ENCODE measurements at places on chromosomes 12 and 14. TPM values are rescaled to one million over a fixed set of nuclear protein-coding genes. Genes with fewer than 3 reads are reported as not detected.
A peak's percentile ranks its signal among the peaks of the same experiment; 100 is the strongest.

- ATAC-seq, result no peak
Observed at GRCh38 chr12:21505888-21506287, 4.3 kb downstream of the GOLT1B start.

DNA sequence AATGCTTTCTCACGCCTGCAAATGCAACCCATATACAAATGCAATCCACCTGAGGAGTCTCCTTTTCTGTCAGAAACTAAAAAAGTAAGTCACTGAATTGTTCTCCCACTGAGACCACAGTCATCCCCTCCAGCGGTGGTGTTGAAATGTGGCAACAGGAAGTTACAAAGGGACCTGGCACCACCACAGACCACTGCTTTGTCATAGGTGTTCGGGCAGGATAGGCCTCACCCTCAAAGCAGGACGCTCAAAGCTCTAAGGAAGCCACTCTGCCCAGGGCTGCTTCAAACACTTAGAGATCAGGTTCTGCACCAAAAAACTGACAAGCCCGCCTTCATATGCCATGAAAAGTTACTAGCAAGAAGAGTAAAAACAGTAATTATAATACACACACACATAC, 11.3 kb downstream of the PHLDA1 start:
- ATAC-seq, result no peak

GRCh38 chr12:114904254-114905003, 220.5 kb upstream of the TBX3 start:
- ATAC-seq, result peak; percentile 30

DNA sequence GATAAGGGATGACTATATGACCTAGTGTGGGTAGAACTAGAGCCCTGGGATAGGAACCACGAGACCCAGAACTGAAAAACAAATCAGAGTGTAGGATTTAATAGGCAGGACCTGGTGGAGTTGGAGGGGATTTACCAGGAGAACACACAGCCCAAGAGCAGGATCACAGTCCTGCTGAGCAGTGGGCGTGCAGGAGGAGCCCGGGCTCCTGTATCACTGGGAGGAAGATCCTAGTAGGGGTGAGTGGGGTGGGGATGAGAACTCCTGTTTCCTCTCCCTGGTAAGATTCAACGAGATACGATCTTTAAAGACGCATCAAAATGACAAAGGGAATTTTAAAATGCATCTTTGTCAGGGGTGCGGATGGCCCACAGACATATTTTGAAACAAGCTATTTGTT, 220.1 kb downstream of the GALC start:
- ATAC-seq, result no peak

DNA sequence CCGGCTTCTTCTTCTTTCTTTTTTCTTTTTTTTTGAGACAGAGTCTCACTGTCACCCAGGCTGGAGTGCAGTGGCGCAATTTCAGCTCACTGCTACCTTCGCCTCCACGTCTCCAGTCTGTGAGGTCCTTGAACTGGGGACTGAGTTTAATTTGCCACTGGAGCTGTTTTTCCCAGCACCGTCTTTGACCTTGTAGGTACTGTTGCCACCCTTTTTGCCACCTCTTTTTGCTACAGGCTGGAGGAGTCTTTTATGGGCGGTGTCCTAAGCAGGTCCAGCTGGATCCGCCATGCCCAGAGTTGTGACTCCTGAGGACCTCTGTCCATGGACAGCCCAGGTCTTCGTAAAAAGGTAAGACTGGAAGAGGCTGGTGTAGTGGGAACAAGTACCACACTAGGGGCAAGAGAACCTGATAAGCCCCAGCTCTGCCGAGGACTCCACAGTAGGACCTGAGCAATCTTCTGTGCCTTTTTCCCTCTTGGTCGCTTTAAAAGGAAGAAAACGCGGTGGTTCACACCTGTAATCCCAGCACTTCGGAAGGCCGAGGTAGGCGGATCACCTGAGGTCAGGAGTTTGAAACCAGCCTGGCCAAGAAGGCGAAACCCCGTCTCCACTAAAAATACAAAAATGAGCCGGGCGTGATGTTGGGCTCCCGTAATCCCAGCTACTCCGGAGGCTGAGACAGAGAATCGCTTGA, 946 bp downstream of the RNU4-2 start:
- peak; percentile 20 for ATAC-seq

GRCh38 chr14:65222440-65222858, 120.1 kb upstream of the MAX start:
- peak; percentile 74 for ATAC-seq

- ATAC-seq, result no peak
Observed at GRCh38 chr12:46763230-46763629, 62.6 kb downstream of the SLC38A4 start.

DNA sequence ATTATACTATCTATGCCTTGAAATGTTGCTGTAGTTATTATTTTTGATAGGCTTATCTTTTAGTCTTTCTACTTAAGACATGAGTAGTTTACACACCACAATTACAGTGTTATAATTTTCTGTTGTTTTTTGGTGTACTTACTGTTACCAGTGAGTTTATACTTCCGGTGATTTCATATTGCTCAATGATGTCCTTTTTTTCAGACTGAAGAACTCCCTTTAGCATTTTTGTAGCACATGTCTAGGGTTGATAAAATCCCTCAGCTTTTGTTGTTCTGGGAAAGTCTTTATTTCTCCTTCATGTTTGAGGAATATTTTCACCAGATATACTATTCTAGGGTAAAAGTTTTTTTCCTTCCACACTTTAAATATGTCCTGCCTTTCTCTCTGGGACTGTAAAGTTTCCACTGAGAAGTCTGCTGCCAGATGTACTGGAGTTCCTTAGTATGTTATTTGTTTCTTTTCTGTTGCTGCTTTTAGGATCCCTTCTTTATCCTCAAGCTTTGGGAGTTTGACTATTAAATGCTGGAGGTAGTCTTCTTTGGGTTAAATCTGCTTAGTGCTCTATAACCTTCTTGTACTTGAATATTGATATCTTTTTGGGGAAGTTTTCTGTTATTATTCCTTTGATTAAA, 41.5 kb upstream of the FERMT2 start:
- no peak for ATAC-seq

- ATAC-seq, result no peak
Observed at GRCh38 chr12:131012279-131013069, 58.8 kb downstream of the ADGRD1 start.

- no peak for ATAC-seq
Observed at GRCh38 chr14:55138091-55138490, 9.0 kb downstream of the LGALS3 start.

- no peak for ATAC-seq
Observed at GRCh38 chr12:9509464-9510161, 98.1 kb downstream of the KLRB1 start.

DNA sequence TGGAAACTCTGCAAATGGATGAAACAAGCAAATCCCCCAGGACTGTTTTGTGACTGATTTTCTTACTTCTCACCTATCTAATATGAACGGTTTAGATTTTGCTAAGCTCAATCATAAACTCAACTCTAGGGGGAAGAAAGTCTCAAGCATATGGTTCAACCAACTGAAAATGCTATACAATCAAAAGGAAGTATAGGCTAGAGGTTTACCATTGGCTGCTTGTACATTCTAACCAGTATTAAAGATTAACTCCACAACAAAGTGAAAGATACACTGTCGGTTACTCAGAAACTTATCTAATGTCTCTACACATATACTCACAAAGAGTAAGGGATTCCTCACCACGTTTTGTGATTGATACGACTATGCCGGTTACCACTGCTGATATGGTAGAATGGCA, 281.8 kb upstream of the SOX5 start:
- ATAC-seq, result no peak

GRCh38 chr14:67400434-67400833, 11.5 kb downstream of the PLEK2 start:
- ATAC-seq, result no peak

Gene FAM186B
- 1.1 TPM for total RNA-seq

Gene KCNC2
- total RNA-seq, result 0.63 TPM

Gene ABCC9
- 0.42 TPM for total RNA-seq

Gene LUM
- total RNA-seq, result 0.15 TPM

Gene TC2N
- total RNA-seq, result 7.8 TPM

Gene TAS2R20
- 3.5 TPM for total RNA-seq

Gene TCL1B
- 0.23 TPM for total RNA-seq

Gene SLC25A47
- total RNA-seq, result 0.38 TPM
